ENCODE measurements at places on chromosomes 12 and 14.

DNA sequence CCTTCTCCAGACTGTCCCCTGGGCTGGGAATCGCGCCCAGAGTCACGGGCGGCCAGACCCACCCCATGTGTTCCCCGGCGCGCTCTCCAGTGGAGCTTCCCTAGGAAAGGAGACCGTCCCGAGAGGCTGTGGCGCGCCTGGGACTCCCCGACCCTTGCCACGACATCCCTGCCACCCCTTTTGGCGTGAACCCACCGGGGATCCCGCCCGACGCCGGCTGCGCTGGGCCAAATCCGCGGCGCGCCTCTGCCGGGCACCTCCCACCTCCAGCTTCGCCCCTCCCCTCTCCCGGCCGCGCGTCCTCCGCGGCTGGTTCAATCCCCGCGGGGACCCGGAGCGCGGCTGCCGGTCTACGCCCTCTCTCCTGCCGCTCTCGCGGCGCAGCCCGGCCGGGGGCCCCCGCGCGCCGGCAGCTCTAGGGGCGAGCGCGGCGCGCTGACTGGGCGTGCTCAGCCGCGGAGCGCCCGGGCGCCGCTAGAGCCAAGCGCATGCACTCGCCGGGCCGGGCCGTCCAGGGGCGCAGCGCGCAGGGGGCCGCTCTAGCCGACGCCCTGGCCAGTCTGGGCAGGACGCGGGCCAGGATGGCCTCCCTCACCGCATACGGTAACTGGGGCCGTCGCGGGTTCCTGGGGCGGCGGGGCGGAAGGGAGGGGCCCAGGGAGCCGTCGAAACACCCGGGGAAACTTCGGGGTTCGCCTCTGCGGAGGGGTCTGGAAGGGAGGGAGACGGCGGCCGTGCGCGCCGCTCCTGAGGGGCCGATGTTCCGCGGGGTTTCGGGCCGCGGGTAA lies 77.4 kb upstream of the ANO4 start:
- peak; percentile 28 for DNase-seq

- DNase-seq = no peak
Observed at GRCh38 chr12:55699471-55700055, 8.1 kb downstream of the ITGA7 start.

GRCh38 chr14:94129758-94130414 lies 482 bp upstream of the IFI27L2 start:
- DNase-seq = peak; percentile 54

DNA sequence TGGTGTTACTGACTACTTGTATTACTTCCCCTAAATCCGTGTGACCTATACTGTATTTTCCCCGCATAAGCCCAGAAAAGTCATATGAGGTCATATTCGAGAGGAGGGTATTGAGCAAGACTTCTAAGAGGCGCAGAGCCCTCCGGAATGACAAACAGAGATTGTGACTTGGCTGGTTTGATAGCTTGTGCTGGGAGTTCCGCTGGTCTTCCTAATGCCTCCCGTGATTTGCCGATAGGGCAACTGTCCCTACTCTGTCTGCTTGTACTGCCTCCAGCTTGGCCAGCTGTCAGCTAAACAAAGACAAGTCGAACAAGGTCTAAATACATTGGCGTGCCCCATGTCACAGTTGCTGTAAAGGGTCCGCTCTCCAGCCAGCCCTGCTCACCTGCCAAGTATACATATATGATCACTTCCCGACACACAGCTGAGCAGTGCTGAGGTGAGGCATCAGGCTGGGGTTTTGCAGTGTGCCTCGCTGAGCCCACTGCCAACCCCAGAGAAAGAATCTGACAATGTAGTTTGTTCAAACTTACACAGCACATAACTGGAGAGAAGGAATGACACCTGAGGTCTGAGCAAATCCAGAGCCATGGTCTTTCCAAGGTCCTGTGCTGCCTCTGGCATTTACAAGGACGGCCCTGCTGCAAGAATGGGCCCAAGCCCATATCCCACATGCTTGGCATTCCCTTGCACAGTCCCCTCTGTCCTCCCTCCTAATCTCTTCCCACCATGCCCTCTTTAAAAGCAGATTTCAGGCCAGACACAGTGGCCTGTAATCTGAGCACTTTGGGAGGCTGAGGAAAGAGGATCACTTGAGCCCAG lies 23.7 kb downstream of the LGMN start:
- peak; percentile 53 for DNase-seq

DNA sequence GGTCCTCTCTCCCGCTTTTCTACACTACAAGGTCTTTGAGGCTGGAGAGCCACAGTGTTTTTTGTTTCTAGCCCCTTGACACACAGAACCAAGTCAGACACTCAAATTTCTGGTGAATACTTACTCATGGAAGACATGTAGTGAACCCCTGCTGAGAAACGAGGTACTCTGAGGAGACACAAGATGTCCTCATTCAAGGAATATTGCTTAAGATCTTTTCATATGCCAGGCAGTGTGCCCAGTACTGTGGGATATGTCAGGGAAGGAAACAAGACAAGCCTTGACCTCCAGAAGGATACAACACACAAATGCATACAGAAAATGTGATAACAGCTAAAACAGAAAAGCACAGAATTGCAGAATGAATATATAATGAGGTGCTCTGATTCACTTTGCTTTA lies 75.9 kb downstream of the TMTC1 start:
- DNase-seq = no peak
